Brain pericyte (primary cell): ENCODE measurements at places on chromosomes 12 and 14.

- no peak for DNase-seq
Measured at GRCh38 chr12:40146800-40147797, 41.2 kb upstream of the SLC2A13 start.

- no peak for DNase-seq
Measured at GRCh38 chr12:131829356-131829747, 1.2 kb downstream of the MMP17 start.

DNA sequence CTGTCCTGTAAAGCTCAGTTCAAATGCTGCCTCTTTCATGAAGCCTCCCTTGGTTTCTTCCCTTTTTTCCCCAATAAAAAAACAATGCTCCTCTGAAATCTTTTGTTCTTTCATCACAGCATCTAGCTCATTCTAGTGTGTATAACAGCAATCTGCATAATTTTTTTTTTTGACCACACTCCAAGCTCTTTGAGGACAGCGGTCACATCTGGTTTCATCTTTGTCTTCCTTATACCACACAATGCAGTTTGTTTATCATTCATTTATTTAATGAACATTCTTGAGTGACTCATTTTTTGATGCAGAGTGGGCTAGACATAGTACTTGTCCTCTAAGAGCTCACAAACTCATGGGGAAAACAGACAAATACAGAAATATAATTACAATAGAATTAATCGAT is 7.3 kb downstream of the GNG2 start:
- no peak for DNase-seq

GRCh38 chr12:3647504-3647903 is 105.4 kb downstream of the CRACR2A start:
- no peak for DNase-seq

DNA sequence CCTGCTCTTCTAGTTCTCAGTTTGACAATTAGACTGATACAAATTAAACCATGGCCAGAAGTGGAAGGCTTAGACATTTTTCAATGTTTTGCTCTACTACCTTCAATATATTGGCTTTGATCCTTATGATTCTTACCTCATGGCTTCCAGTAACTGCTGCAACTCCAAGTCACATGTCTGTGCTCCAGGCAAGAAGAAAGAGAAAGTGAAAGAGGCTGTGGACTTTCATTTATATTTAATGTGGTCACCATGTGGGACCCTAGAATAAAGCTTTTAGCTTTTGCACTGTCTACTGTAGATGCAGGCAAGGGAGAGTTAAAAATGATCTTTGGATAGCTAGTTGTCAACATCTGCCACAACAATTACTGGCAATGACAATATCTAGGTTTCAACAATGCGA is 214.3 kb upstream of the PDE3A start:
- DNase-seq = no peak

- no peak for DNase-seq
Measured at GRCh38 chr12:32265951-32266350, 133.4 kb upstream of the FGD4 start.

- DNase-seq = no peak
Measured at GRCh38 chr14:32629236-32629635, 300.1 kb downstream of the AKAP6 start.

- no peak for DNase-seq
Measured at GRCh38 chr14:59398841-59399240, 66.3 kb downstream of the GPR135 start.

DNA sequence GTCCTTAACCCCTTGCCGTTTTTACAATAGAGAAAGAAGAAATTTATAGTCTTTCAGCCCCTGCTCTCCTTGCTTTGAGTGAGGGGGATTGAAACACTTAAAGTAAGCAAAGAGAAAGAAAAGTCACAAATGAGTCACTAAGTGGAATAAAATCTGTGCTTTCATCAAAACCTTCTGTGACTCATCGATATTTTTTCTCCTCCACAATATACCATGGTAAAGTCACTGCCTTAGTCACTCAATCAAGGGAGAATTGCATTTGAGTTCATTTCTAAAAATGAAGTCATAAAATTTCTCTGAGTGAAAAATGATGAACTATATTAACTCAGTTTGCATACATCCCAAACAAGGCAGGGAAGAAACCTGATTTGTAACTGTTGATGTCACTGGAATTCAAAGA is 470.3 kb downstream of the FOXG1 start:
- DNase-seq = no peak

DNA sequence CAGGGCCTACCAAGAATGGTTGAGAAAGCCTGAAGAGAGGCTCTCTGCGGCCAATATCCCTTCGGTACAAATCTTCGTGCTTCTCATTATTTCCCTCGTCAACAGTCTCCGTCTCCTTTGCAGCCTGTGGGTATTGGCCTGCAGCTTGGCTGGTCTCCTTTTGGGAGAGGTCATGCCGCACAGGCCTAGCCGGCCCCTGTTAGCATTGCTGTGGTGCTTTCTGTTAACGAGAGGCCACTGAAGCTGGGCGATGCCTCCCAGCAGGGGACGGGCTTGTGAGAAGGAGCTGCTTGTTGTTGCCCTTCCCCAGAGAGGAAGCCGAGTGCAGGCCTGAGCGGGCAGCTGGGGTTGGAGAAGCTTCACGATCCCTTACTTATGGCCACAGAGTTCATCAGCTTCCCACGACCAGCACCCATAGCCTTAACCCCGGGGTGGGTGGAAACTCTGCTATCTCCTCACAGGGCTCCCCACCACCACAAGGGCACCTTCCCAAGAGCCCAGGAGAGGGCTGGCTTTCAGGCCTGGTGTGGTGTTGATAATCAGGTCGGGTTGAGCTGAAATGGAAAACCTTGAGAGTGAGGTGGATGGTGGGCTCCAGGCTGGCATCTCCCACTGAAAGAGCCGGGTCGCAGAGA is 228.6 kb downstream of the ZFP36L1 start:
- DNase-seq = no peak

GRCh38 chr14:91029456-91030217 is 30.8 kb downstream of the RPS6KA5 start:
- DNase-seq = no peak

GRCh38 chr12:56931474-56931978 is 2.7 kb downstream of the SDR9C7 start:
- no peak for DNase-seq

DNA sequence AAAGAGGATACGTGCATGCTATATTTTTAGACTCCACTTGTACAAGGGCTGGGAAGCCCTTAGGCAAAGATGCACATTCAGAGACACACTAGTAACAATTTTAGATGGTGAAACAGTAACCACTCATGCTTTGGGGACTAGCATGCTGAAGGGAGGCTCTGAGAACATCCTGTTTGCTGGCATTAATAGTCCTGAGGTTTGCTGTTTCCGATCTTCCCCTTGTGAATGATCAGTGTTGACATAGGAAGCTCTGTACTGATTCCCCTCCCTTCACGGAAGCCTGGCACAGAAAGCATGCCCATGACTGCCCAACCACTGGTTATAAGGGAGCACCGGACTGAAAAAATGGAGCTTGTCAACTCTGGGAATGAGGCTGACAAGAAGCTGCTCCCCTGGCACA is 164.6 kb downstream of the GCH1 start:
- no peak for DNase-seq
